Head of caudate nucleus (tissue), 42 donors: ENCODE measurements at places on chromosomes 13 and 19.

GRCh38 chr13:62920159-62920558, 1504.5 kb upstream of the PCDH20 start:
- DNase-seq: no peak

DNA sequence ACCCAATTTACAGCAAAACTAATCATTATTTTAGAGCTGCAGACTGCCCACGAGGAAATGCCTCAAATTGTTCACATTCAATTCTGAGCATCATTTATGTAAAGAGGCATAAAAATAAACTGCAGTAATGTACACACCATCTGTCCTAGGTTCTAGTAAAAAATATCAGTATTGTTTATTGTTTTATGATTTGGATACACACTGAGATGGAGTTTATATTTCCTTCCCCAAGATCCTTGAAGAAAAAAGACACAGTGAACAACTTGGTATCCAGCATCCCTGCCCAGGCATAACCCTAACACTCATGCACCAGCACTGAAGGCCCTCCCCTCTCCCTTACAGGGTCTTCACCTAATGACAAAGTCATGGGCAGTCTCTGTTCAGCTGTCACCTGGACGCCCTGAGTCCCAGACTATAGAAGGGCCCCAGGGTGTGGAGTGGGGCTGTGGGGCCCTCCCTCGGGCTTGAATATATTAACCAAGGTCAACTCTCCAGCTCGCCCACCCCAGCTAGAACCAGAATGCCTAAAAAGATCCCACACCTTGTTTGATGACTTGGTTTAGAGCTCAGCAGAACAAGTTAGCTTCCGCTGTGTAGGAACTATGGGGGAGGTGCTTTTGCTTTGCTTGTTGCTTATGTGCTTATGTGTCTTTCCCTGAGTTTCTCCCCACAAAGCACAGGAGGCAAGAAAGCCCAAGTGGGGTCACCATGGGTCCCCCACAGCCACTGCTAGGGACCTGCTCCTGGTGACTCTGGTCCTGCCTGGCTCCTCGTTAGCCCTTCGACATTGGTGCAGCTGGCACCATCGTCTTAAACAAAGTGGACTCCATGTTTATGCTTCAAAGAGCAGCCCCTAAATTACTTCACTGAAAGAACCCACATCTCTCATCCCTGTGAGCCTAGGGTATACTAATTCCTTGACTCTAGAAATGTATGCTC, 111.1 kb downstream of the COL4A1 start:
- no peak for DNase-seq

GRCh38 chr13:66560189-66560588, 669.9 kb downstream of the PCDH9 start:
- DNase-seq: no peak

- DNase-seq: no peak
Observed at GRCh38 chr13:48476215-48476614, 56.7 kb downstream of the RCBTB2 start.

GRCh38 chr19:2507109-2507508, 31.2 kb downstream of the GADD45B start:
- no peak for DNase-seq

GRCh38 chr13:78589206-78589605, 14.1 kb downstream of the POU4F1 start:
- DNase-seq: no peak

GRCh38 chr13:51585696-51586095, 1.4 kb downstream of the WDFY2 start:
- no peak for DNase-seq

- no peak for DNase-seq
Observed at GRCh38 chr13:66972659-66973058, 257.5 kb downstream of the PCDH9 start.

- DNase-seq: peak; percentile 93
Observed at GRCh38 chr19:29505097-29505824, 20.5 kb upstream of the VSTM2B start.

- DNase-seq: no peak
Observed at GRCh38 chr13:26558987-26559386, 1.5 kb downstream of the WASF3 start.

DNA sequence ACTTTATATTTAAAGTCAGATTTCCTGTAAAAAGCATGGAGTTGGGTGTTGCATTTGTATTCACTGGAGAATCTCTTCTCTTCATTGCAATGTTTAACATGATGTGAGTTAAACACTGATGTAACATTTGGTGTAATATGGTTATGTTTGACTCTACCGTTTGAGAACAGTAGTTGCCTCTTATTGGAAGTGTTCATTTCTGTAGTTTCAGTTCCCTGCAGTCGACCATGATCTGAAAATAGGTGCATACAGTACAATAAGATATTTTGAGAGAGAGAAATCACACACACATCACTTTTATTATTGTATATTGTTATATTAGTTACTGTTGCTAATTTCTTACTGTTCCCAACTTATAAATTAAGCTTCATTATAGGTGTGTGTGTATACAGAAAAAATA, 105.2 kb upstream of the SPACA7 start:
- no peak for DNase-seq

GRCh38 chr13:49749848-49750247, 42.6 kb downstream of the KPNA3 start:
- no peak for DNase-seq

- no peak for DNase-seq
Observed at GRCh38 chr13:25816239-25816638, 235.6 kb downstream of the SHISA2 start.
